ENCODE measurements at places on chromosomes 16 and 17.
A peak's percentile ranks its signal among the peaks of the same experiment; 100 is the strongest.

DNA sequence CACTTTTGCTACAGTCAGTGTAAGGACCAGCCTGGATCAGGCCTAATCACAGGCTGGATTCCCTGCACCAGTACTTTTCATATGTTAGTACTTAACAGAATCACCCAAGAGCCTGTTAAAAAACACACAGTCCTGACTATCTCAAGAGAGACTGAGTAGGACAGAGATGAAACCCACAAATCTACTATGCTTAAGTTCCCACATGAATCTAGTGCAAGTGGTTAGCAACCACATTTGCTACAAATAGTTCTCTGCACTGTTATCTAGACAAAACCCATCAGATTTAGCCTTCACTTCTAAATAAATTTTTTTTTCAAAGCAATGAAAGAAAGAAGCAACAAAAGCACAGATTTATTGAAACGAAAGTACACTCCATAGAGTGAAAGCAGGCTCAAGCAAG, 38.9 kb downstream of the SSH2 start:
- no peak for DNase-seq

GRCh38 chr16:47612711-47613110, 151.6 kb downstream of the PHKB start:
- DNase-seq = no peak

- DNase-seq = no peak
These were observed at the start of gene HOXB1 for GRCh38 chr17:48530887-48531272. TSS of gene HOXB1 (minus strand) at chr17:48531011. CDS start at chr17:48530904, 107 bp downstream.

DNA sequence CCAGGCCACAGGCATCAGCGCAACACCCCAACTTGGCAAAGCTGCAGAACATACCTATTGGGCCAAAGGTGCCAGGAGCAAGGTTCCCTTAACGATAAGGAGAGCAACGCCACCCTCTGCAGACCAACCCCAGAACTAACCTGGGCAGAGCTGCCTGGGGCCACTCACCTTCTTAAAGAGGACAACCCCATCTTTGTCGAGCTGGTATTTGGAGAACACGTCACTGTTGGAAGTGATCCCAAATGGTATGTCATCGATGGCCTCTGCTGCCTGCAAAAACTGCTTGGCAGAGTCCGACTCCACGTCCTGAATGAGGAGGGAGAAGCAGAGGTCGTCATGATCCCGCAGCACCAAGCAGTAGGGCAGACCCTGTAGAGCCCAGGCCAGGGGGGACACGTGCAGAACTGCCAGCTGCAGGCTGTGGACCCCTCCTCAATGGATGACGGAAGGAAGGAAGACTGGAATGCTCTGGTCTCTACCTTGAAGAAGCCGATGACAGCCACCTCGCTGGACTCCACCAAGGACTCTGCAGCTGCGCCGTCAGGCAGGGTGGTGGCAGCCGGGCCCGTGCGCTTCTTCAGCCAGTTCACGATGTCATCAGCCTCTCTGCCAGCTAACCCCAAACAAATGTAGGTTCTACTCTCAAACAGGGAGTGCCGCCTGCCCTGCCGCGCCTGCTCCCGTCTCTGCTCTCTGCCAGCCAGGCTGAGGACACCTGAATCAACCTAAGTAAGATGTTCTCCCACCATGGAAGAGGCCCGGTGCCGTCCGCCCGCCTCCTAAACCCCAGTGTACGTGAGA, 5.2 kb downstream of the P4HB start:
- DNase-seq = no peak

GRCh38 chr17:38546396-38546795, 59.4 kb downstream of the SRCIN1 start:
- DNase-seq = no peak

DNA sequence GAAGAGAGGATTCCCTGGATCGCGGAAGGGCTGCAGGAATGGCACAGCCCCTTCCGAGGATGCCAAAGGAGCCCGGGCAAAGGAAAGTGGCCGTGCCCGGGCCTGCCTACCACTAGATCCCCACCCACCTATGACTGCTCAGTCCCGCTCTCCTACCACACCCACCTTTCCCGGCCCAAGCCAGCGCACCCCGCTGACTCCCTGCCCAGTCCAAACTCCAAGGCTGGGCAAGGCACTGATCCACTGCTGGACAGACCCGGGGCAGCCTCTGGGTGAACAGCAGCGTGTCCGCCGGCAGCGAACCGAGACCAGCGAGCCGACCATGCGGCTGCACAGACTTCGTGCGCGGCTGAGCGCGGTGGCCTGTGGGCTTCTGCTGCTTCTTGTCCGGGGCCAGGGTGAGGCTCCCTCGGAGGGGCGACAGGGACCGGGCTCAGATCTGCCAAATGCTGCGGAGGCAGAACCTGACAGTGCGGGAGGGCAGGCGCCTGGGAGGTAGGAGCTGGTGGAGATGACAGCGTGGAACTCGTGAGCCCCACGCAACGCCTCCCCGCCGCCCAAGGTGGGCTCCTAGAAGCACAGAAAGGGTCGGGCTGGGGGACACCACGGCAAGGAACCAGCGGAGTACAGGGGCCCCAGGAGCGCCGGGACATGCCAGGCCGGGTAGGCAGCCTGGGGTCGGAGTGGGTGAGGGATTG, at the start of gene CES2:
CES2 (plus strand) TSS at position 203 of the 698 bp plus-strand sequence; CDS start at position 323, 120 bp downstream.
- DNase-seq = no peak

DNA sequence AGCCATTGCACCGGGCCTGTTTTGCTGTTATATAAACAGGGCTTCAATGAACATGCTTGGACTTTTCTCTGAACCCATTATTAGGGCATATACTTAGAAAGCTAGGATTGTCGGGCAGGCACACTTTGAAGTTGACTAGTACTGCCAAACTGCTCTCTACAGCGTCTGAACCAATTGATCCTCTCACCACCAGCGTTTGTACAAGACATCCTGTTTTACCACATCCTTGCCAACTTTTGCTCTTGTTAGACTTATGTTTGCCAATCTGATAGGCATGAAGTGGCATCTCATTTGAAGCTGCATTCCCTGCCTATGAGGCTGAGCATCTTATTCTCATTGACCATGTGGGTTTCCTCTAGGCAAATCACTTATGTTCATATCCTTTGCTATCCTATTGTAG, 7.4 kb upstream of the PPP1R9B start:
- no peak for DNase-seq

DNA sequence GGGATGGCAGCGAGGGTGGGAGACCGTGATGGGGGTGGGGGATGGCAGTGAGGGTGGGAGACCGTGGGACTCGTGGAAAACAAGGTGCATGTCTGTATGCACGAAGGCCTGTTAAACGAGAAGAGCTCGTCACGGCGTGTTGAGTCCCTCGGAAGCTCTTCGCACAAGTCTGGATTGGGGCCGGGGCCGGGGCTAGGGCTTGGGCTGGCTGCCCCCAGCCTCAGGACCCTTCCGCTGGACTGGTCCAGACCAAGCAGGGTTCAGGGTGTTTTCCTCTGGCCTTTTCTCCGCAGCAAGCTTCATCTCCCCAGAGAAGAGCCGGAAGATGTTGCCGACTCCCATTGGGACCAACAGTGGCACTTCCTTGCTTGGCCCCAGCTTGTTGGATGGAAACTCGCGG, 7.7 kb upstream of the JPT2 start:
- DNase-seq = no peak

- DNase-seq = no peak
These were observed 216.9 kb upstream of the CHMP6 start for GRCh38 chr17:80774643-80775281.

DNA sequence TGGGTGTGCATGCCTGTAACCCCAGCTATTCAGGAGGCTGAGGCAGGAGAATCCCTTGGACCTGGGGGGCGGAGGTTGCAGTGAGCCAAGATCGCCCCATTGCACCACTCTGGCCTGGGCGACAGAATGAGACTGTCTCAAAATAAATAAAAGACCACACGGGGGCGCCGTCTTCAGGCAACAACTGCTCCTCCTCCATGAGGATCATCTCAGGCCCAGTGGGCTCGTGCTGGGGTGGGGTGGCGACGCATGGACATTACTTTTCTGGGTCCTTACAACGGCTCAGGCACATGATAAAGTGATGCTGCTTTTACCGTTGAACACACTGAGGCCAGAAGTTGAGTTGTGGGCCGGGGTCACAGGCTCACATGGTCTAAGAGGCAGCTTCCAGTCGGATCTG, 56.2 kb downstream of the PRMT7 start:
- DNase-seq = peak; percentile 57

GRCh38 chr16:46826631-46827030, 4.3 kb downstream of the C16orf87 start:
- DNase-seq = no peak

DNA sequence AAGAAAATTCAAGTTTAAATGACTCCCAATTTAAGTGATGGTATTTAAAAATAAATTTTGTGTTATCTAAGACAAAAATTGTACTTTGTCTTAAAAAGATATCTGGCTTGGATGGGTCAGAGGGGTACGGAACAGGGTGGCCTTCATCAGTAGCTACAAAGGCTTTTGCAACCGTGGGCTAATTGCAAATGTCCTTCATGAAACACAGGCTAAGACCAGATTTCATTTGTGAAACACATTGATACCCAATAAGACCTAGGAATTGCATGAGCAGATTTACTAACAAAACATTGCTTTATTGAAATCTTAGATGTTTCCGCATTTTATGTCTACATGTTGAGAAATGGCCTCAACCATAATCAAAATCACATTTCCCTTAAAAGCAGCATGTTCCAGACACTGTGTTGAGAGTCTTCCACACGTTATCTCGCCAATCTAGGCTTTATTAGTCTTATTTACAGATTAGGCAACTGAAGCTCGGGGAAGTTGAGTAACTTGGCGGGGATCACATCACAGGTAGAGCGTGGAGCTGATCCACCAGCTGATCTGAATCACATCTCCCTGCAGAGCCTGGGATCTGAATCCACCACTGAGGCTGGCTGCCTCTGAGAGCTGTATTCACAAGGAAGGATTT, 21.8 kb downstream of the FBXO39 start:
- no peak for DNase-seq

DNA sequence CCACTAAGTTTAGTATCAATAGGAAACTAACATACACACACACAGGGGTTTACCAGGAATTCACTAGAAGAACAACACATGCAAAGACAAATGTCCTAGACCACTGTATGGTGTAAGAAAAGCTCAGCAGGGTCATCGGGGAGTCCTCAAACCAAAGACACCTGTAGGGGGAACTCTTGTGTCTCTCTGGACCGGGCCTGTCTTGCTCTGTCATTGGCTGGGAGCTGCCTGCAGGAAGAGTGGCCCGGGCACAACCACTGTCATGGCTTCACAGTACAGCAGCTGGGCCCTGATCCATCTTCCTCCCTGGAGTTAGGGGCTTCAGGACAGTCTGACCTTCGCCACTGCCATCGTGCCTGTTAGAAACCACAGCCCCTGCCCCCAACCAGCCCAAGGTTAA, 263.6 kb upstream of the DYNLRB2 start:
- no peak for DNase-seq

GRCh38 chr17:76151896-76152454, 10.9 kb upstream of the FOXJ1 start:
- DNase-seq = no peak

- DNase-seq = peak; percentile 59
These were observed 121.9 kb upstream of the GSE1 start for GRCh38 chr16:85491058-85491771.

- DNase-seq = no peak
These were observed 150.0 kb upstream of the RBFOX1 start for GRCh38 chr16:7182510-7183109.

DNA sequence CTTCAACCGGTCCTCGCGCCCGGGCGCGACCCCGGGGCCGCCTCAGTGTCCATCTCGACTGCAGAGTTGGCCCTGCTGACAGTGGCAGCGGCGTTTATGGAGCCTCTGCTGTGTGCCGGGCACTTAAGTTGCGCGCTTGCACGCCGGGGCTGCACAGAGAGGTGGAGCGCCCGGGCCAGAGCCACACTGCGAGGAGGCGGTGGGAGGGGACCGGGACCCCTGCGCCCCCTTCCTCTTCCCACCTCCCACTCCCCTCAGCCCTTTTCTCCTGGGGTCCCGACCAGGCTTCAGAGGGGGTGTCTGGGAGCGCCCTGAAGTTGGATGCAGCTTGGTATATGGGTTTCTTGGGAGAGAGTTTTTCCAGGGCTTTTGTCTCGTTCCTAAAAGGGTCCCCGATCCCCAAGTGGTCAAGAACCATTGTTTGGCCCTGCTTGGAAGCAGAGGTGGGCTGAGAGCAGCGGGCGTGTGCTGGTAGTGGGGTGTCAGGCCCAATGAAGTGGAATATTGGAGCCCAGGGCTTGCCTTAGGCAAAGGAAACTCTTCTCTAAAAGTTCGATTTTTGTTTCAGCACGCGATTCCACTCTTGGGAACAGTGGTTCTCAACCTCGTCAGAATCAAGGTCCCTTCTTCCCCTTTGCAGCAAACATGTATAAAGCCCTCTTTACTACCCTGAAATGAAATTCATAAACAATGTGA, 605 bp downstream of the MRTFB start:
- no peak for DNase-seq

DNA sequence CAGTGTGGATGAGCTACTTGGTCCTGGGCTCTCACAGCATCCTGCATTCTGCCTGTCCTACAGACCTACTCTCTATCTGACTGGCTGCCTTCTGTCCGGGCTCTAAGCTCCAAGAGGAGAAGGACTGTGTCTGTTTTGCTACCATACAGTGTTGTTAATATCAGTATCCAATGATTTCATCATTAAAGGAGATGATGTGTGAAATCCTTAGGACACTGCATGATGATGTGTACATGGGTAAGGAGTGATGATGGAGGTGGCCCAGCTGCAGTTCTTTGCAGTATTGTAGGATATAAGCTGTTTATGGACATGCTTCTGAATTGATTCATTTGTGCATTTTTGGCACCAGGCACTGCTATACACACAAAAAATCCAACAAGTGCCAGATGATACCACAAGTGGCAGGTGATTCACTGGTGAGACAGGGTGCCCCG, 536.9 kb upstream of the CDH11 start:
- no peak for DNase-seq

DNA sequence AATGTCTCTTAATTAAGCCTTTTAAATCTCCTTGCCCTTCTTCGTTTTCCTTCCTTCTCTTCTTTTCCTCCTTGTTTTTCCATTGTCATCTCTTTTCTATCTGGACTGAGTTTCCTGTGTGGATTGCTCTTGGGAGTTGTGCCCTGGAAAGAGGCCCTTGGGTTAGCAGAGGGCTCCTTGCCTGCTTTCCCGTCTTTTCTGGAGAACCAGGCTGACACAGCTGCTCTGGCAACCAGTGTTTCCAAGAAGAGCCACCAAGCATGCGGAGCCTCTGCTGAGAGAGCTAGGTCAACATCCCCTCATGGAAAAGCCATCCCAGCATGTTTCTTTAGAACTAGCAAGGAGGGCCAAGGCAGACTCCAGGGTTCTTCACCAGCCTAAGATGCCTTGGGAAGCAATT, 75.4 kb downstream of the HLF start:
- DNase-seq = no peak
